ENCODE measurements at places on chromosomes 16 and 17.
A peak's percentile ranks its signal among the peaks of the same experiment; 100 is the strongest.

- no peak for DNase-seq
Measured at GRCh38 chr17:30249460-30249859, 14.0 kb upstream of the SLC6A4 start.

GRCh38 chr16:57318240-57318970 is 33.9 kb upstream of the PLLP start:
- peak; percentile 36 for DNase-seq

DNA sequence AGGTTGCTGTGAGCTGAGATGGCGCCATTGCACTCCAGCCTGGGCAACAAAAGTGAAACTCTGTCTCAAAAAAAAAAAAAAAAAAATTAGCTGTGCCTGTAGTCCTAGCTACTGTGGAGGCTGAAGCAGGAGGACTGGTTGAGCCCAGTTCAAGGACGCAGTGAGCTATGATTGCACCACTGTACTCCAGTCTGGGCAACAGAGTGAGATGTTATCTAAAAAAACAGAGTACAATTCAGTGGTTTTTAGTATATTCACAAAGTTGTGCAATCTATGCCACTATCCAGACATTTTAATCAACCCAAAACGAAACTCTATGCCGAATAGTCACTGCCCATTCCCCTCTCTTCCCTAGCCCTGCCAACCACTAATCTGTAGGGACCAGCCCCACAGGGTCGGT is 25.1 kb downstream of the C16orf54 start:
- DNase-seq: no peak

- DNase-seq: peak; percentile 15
Measured at GRCh38 chr16:81786321-81786720, 7.2 kb downstream of the PLCG2 start.

DNA sequence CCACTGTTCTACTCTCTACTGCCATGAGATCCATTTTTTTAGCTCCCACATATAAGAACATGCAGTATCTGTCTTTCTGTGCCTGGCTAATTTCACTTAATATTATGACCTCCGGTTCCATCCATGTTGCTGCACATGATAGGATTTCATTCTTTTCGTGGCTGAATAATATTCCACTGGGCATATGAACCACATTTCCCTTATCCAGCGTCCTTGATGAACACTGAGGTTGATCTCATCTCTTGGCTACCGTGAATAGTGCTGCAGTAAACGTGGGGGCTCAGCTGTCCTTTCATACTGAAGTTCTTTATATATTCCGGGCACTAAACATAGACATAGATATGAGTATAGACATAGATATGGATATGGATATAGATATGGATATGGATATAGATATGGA is 109.3 kb upstream of the TNRC6C start:
- DNase-seq: no peak
